Bladder microvascular endothelial cell (primary cell): ENCODE measurements at places on chromosomes 5 and 9. TPM values are rescaled to one million over a fixed set of nuclear protein-coding genes. Genes with fewer than 3 reads are reported as not detected.

The SLC28A3 gene
- total RNA-seq, result not detected in 2 replicates

The PARP8 gene
- 0.16 and 1.2 TPM in 2 replicates for total RNA-seq

The PCDHGA8 gene
- 0.65 and 3.0 TPM in 2 replicates for total RNA-seq

The PCDHGA6 gene
- total RNA-seq, result 1.5 and 4.1 TPM in 2 replicates

The PRDM9 gene
- total RNA-seq, result not detected in 2 replicates

The GPX3 gene
- 7.3 and 14.5 TPM in 2 replicates for total RNA-seq
